Stimulated activated CD4-positive, alpha-beta T cell treated with anti-CD3 and anti-CD28 coated beads, Interleukin-4, amount 100 ng/mL, for 1 hour (primary cell): ENCODE measurements at places on chromosomes 7 and 10.

GRCh38 chr7:116948934-116949333 lies 4.4 kb upstream of the ST7 start:
- DNase-seq: no peak

DNA sequence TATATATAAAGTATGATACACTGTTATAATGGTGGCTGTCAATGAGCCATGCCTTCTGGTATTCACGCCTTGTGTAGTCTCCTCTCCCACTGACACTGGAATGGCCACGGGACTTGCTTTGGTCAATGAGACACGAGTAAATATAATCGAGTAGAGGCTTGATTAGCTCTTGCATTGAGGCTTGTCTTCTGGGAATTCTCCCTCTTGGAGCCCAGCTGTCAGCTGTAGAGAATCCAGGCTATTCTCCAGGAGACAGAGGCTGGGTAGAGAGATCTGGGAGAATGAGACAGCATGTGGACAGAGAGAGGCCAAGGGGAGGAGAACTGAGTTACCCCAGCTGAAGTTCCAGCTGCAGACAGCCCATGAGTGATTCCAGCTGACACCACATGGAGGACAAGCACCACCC lies 25.2 kb upstream of the PLCE1 start:
- DNase-seq: no peak

GRCh38 chr7:151168003-151168786 lies 701 bp upstream of the GBX1 start:
- peak; percentile 69 for DNase-seq

GRCh38 chr7:93245525-93246432 lies 13.6 kb downstream of the VPS50 start:
- no peak for DNase-seq

GRCh38 chr7:124155432-124156022 lies 122.7 kb upstream of the TMEM229A start:
- DNase-seq: no peak

DNA sequence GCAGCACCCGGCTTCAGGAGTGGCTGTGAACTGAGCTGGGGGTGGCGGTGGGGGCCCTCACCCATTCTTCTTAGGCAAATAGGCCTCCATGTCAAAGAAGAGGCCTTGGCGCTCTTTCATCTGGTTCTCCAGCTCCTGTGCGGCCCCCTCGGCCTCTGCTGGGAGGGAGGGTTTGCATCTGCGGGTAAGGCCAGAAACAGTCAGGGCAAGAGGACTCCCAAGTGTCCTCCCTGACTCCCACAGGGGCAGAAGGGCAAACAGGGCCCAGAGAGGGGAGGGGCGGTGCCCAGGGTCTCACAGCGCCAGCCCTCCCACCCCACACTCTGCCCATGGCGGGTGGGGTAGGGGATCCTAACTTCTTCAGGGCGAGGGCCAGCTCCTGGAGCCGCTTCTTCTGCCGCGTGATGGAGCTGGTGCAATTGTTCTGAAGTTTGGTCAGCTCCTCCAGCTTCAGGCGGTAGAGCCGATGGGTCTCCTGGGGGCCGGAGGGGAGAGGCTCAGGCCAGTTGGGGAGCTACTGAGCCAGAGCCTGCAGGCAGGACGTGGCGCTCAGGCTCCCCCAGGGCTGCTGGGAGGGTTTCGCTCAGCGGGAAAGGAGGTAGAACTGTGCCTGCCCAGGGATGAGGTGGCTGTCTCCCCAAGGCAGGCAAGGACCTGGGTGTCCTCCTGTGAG lies 2.2 kb downstream of the TMEM120A start:
- DNase-seq: no peak

DNA sequence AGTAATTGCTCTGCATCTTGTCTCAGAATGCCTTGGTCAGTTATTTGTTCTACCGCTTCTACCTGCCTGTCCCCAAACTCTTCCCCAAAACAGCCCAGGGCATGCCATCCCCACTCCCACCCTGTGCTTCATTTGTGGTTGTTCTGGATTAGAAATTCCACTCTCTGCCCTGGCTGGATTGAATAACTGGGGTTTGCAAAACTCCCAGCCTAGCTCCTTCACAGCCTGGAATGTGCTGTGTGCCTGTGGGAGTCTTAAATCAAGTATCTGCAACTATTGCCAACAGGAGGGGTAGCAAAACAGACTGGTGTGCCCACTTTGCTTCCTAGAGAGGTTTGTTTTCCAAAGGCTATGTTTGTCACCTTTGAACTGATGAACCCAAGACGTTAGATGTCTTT lies 24.2 kb downstream of the TSPAN15 start:
- DNase-seq: no peak

GRCh38 chr7:132298790-132299189 lies 277.5 kb downstream of the PLXNA4 start:
- no peak for DNase-seq

DNA sequence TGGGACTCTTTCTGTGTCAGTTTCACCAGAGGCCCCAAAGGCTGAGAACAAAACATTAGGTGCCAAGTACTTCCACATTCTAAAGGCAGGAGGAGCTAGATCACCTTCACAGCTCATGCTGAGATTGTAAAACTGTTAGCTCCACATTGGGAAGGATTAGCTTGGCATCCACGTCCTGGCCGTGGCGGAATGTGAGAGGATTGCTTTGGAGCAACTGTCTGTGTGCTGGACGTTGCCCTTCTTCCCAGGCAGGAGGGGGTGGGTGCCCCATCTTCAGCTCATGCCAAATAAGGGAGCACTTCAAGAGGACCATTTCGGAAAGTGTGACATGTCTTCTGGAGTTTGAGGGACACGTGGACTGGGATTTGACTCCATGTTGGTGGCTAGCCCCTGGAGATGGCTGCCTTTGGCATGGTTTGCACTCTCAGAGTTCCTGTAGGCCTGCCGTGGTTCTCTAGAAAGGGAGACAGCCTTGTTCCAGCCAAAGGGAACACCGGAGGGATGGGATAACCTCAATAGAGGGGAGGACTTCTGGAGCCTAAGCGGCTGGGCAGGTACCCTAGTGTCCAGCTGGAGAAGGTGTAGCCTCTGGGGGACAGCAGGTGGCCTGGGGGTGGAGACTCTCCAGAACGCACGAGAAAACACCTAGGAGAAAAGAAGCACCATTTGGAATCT lies 19.9 kb upstream of the FMC1 start:
- DNase-seq: no peak

DNA sequence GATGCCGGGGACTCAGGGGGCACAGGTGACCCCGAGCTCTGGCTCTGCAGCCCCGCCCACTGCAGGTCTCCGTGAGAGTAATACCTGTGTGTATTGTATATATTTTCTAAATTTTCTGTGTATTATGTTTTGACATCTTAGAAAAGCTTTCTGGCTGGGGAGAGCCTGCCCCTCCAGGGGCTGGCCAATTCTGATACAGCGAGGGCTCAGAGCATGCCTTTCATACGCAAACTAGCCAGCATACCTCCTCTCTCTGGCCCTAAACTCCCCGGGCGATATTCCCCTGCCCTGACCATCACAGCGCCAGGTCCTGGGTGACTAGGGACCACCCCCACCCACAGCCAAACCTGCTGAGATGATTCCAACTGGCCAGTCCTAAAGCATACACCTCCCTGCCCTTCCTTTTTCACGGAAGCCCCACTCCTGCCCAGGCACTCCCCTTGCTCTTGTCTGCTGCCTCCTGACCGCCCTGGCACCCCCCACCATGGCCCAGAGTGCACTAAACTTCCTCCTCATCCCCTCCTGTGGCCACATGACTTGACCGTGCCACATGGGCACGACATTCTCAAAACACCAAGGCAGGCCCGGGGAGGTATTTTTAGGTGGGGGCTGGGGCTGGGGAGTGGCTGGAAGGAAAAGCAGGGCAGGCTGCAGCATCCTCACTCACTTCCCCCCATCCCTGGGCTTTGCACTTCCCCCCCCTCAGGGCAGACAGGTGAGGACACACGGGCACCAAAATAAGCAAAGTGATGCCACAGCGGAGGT lies 61.5 kb downstream of the INSIG1 start:
- DNase-seq: no peak

DNA sequence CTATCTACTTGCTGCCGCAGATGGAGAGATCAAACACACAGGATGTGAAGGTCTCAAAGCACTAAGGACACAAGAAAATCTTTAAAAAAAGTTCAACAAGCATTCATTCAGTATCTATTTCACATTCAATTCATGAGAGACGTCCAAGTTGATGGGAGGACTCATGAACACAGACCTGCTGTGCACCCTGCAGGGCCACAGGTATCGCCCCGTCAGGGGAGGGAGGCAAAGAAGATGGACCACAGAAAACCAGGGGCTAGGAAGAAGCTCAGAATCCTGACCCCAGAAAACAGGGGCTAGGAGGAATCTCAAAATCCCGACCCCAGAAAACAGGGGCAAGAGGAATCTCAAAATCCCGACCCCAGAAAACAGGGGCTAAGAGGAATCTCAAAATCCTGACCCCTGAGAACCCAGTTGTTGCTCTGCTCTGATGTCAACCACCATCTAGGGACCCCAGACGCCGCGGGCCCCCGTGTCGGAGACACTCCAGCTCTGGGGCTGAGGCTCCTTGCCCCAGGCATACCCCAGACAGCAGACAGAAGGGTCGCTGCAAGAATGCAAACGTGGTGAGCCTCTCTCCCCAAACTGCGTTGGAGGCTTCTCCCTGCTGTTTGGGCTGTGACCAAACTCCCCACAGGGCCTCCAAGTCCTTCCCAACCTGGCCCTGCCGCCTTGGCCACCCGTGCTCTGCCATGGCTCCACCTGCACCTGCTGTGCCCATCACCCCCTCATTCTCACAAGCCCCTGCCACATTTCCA lies 197.6 kb downstream of the DIP2C start:
- DNase-seq: no peak

GRCh38 chr10:109982812-109983211 lies 25.0 kb upstream of the ADD3 start:
- DNase-seq: no peak

DNA sequence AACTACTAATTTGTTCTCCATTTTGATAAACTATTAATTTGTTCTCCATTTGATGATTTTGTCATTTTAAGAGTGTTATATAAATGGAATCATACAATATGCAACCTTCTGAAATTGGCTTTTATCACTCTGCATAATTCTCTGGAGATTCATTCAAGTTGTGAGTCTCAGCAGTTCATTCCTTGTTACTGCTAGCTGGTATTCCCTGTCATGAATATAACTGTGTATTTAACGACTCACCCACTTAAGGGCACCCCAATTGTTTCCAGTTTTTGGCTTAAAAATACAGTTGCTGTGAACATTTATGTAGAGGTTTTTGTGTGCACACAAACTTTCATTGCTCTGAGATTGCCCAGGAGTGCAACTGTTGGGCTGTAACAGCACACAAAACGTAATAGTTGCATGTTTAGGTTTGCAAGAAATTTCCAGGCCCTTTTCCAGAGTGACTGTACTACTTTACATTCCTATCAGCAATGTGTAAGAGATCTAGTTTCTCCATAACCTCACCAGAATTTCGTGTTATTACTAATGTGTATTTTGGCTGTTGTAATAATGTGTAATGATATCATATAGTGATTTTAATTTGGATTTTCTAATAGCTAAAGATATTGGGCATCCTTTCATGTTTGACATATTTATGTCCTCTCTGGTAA lies 153.2 kb upstream of the ADCY1 start:
- no peak for DNase-seq

DNA sequence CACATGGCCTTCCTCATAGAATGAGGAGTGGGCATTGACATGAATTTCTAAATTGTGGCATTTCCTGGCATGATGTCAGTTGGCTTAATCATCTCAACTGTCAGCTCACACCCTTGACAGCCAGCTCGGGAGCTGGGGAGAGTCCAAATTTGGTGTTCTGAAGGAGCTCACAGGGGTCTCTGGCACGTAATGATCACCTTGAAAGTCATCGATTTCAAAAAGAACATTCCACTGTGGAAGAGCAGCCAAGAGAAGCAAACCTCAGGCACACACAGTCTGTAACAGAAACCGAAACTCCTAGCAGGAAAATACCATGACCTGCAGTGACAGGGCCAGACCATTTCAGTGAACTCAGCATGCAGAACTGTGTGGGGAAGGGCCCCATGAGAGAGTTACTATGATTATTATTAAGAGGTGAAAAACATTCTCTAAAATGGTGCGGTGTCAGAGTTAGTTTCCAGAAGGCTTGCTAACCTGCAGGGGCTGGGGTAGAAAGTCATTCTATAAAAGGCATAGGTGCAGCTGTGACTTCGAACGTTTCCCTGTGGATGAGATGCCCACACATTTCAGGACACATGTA lies 26.4 kb upstream of the KLF6 start:
- peak; percentile 37 for DNase-seq

DNA sequence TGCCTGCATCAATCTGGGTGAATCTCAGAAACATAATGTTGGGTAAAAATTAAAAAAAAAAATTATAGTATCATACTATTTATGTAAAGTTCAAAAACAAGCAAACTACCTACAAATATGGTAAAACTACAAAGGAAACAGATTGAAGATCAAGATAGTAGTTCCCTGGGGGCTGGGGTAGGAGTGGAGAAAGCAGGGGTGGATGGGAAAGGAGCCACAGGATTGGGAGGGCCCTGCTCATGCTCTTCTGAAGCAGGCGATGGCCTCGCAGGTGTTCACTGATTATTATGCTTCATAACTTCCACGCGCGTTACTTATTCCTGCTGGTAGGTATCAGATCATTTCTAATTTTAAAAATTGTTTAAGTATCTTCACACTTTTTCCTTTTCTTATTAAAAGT lies 96.0 kb upstream of the GATA3 start:
- no peak for DNase-seq

- peak; percentile 66 for DNase-seq
Observed at GRCh38 chr10:101062232-101063049, 652 bp downstream of the KAZALD1 start.

GRCh38 chr10:12333380-12334185 lies 15.8 kb upstream of the CAMK1D start:
- peak; percentile 18 for DNase-seq

DNA sequence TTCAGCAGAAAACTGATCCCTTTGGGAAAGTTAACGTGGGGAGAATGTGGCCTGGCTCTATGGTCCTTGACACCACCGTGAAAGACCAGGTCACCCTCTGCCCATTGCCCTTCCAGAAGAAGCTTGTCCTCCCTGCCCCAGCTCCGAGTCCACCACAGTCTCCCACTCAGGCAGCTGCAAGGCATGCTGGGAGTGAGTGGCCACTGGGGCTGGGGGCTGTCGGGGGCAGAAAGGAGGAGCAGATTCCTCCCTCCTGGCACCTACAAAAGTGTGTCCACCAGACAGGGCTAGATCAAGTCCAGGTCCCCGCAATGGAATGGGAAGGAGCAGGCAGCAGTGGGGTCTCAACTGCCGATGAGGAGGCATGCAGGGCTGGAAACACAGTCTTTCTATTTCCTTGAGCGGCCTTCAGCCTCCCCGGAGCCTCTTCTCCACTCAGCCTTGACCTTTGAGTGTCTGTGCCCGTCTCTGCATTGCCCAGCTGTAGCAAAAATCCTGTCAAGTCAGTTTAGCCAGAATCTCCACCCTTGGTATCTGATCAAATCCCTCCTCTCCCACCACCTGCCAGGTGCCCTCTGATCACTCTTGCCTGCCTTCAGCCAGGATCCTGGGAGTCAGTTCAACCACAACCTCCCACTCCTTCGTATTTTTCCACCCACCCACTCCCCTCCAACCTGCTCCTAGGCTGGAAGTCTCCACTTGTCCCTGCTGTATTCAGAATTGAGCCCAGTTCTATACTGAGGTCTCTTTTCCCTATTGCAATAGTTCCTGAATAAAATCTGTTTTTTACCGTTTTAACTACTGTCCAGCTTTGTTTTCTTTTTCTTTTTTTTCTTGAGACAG lies 6.9 kb upstream of the ZNF316 start:
- DNase-seq: no peak

- DNase-seq: no peak
Observed at GRCh38 chr10:17231788-17232187, 3.7 kb downstream of the VIM start.

- no peak for DNase-seq
Observed at GRCh38 chr7:51062222-51062987, 254.2 kb downstream of the COBL start.

GRCh38 chr10:75493464-75493863 lies 62.0 kb downstream of the LRMDA start:
- no peak for DNase-seq
